ENCODE measurements at places on chromosomes 2 and 18.

GRCh38 chr18:363301-364085 lies 95.6 kb upstream of the THOC1 start:
- no peak for DNase-seq

DNA sequence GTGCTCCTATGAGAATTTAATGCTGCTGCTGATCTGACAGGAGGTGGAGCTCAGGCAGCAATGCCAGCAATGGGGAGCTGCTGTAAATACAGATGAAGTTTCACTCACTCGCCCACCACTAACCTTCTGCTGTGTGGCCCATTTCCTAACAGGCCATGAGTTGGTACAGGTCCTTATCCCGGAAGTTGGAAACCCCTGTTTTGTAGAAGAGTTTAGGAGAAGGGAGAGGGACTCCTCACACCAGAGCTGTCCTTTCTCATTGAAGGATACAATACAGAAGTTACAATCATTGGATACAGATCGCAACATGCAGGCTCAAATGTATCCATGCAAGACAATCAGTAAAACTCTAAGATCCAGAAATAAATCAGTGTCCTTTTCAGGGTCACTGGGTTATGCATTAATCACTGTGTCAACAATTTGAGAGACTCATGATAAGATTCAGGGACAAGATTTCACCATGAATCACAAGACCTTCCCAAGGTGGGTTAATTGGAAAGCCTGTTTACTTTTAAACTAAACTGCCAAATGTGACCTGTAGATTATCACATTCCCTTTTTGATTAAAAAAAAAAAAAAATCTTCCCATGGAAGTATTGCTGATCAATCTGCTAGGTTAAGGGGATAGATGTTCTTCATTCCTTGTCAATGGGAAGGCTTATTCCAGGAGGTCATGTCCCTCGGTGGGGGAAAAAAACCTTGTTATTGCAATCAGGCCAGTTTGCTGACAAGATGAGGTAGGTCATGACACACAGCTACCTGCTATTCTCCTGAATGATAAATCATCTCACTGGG lies 97.2 kb downstream of the SP100 start:
- DNase-seq, result no peak

DNA sequence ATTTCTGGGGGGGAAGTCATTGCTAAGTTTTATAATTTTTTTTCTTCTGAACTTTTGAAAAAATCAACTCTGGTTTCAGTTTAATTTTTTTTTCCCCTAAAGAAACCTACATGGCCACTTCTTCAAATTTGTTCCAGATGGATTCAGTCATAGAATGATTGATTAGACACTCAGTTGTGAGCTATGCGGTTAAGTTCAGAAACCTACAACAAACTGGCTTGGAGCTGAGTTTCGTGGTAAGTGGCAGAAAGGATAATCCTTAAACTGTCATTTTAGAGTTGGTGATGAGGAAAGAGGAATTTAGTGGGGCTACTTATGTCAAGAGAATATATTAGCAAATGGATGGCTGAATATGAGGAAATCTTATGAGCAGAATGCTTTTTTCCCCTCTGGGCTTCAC lies 23.7 kb downstream of the EFEMP1 start:
- no peak for DNase-seq

DNA sequence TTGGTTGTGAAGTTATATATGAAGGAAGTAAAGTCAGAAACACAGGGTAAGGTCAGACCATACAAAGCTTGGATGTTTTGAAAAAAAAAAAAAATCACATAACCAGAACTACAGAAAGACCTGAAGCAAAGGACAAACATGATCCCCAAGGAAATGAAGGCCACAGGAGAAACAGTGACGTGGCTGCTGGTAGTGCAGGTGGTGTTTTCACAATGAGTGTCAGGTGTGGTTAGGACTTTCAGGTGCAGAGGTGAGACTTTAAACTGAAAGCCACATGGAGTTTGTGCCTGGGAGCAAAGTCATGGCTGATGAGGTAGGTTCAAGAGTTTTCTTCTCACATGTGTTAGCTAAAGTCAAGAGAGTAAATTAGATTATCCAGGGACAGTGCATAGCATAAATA lies 270.7 kb downstream of the PIEZO2 start:
- no peak for DNase-seq

DNA sequence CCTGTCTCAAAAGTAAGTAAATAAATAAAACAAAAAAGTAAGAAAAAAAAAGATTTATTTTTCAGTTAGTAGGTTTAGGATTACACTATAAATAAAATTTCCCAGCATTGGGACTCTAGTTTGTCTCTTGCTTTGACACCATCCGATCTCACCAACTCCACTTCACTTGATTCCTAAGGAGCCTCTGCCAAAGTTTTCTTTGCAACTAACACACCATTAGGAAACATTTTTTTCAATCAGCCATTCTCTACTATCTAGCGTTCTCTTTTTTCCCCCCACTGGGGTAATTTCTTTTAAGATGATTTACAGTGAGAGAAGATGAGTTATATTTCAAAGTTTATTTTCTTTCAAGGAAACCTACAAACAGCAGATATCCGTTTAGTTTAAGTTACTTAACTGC lies 10.6 kb upstream of the NEMP2 start:
- DNase-seq, result no peak

- DNase-seq, result no peak
Measured at GRCh38 chr2:35963824-35964223, 391.8 kb upstream of the CRIM1 start.

- DNase-seq, result no peak
Measured at GRCh38 chr18:29041976-29042375, 865.0 kb upstream of the CDH2 start.

DNA sequence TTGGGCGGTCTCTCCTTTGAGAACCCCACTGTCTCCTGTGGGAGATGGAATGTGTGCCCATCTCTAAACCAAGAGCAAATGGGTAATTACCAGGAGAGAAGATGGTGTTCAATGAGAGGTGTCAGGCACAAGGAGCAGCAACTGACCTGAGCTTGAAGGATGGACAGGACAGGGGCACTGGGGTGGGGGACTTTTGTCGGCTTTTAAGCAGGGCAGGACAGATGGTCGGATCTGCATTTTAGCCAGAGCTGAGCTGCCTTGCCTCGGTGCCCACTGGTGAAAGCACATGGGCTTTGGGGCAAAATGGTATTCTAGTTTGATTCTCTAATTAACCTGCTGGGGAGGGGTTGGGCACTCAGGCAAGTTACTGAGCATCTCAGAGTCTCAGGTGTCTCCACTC lies 98.0 kb downstream of the INHBB start:
- no peak for DNase-seq

DNA sequence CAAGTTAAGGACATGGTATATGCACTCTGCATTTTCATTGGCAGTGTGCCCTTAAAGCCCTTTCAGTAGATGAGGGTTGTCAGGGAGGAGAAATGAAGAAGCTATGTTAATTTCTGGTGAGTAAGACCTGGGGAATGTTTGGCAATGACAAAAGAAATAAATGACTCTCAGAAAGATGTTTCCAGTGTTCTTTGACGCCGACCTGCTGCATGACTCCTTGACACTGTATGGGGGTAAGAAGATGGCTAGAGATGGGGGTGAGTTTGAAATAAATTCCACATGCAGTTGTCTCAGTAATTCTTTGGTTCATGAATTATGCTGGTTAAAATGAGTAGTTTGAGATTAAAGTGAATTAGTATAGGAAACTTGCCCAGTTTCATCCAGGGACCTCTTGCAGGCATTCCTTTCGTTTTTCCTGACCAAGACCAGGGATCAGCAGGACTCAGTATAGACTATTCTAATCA lies 5.9 kb downstream of the CCDC121 start:
- DNase-seq, result no peak

DNA sequence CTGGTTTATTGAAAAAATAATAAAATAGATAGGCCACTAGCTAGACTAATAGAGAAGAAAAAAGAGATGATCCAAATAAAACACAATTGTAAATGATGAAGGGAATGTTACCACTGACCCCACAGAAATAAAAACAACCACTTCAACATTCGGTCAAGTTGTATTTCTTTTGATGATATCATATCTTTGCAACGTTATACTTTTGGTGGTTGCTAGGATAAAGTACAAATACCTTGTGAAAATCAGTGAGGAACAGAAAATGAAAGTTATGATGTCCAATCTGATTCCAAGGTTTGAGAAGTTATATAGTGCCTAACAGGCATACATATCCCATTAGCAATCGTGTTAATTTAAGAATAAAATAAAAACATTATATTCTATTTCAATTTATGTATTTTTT lies 6.6 kb upstream of the ASNSD1 start:
- DNase-seq, result no peak

DNA sequence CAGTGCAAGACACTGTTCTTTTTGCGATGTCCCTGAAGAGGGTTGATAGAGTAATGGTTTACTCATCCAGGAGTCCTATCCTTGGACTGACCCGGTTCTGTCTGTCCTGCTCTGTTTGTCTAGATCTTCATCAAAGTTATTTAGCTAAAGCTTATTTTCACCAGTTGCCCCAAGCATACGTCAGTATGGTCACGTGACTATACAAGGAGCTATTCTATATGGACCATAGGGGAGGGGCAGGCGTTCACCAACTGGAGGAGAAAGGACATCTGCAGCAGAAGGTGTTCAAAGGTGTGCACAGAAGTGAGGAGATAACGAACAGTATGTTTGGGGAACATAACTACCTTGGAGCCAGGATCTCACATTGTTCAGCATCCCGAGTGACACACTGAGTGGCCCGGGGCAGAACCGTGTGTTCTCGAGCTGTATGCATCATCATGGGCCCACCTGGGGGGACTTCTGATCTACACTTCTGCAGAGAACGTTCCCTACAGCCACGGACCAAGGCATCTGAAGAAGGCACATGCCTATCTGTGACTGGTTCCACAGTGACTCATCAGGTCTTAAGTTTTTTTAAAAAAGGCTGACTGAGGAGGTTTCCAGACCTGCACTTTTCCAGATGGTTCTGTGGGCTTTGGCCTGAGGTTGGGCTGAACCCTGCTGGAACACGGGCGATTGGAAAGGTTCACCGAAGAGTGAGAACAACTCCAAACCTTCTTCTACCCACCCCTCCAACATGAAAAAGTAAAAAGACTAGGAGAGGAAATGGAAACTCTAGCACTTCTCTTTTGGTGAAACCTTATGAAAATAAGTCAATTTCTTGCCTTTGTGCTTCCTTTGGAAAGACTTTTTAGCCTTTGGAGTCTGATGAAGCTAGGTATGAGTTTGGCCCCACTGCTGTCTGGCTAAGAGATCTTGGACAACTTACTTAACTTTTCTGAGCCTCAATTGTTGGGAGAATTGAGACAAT lies 68.6 kb upstream of the YWHAQ start:
- no peak for DNase-seq

GRCh38 chr18:74493689-74494088 lies 2.5 kb upstream of the CNDP2 start:
- peak; percentile 17 for DNase-seq

GRCh38 chr18:7230626-7231349 lies at the start of gene LRRC30:
Gene LRRC30, plus strand, starts transcription at chr18:7231089. Its CDS starts 50 bp downstream, at chr18:7231139.
- DNase-seq, result no peak

DNA sequence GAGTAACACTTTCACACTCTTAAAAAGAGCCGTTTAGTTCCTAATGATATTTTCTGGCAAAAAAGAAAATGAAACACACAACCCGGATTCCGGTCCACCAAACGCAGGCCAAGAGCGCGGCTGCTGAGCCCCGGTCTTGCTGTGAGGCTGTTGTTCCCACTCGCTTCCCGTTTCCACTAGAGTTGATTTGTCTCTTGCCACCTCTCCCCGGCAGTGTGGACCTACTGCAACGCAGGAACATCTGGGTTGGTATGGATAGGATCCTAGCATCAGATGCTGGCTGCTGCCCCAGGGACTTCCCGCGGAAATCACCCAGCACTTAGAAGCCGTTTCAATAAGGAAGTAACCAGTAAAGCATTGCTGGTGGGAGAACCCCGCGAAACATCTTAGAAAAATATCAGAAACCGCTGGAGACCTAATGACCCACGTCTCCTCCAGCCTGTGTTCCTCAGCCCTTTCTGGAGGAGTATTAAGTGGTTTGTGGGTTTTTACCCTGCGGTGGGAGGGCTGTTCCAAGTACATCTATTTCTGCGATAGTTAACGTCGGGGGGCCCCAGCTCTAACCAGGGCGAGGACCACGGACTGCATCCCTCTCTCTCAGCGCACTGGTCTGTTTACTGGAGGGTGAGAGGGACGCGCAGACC lies 939 bp downstream of the DOCK10 start:
- DNase-seq, result peak; percentile 19

GRCh38 chr2:231033147-231034132 lies 3.9 kb upstream of the C2orf72 start:
- no peak for DNase-seq

- no peak for DNase-seq
Measured at GRCh38 chr2:11080253-11081115, 74.8 kb upstream of the SLC66A3 start.

GRCh38 chr2:73217160-73217559 lies 3.1 kb downstream of the SMYD5 start:
- DNase-seq, result no peak

DNA sequence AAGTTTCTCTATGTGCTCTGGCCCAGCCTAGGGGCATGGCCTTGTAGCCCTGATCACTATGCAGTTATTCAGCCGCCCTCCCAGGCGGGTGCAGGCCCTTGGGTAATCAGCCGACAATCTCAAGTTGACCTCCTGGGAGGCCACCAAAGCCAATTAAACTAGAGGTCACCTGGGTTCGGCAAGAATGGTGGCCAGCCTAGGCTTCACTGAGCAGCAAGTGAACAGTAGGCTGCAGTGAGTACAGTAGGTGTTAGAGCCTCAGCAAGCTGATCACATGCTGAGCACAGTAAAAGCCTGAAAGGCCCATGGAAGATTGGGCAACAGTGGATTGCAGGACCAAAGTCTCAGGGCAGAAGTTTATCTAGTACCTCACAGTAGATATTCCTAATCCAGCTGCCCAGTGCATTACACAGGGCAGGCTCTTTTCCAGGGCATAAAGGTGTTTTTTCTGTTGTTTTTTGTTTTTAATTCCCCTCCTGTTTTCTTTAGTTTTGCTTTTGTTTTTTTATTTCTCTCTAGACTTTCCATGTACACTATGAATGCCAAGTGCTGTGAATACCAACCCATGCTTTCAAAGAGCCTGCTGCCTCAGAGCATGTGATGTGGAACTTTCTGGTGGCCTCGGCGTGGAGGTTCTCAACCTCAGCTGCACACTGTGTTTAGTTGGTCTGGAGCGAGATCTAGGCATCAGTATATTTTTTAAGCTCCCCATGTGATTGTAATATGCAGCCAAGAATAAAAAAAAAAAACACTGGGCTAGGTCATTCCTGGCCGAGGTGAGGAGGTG lies 55.9 kb upstream of the ATL2 start:
- DNase-seq, result no peak

DNA sequence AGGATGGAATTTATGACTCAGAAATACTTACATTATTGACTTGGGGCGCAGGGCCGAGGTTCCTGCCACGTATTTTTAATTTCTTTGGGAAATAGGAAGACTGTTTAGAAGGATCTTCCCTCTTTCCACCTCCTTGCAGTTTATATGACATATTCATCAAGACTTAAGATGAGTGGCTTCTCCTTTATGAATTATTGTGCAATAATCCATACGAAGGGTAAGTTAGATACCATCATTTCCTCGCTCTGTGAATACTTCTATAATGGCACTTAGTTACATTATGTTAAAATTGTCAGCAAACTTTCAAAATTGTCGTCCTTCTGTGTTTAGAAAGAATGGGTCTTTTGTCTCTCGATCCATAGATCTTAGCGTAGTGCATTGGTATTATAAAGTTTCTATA lies 328.8 kb upstream of the UBE2E3 start:
- no peak for DNase-seq
